ENCODE measurements at places on chromosomes 3 and 15.
A peak's percentile ranks its signal among the peaks of the same experiment; 100 is the strongest.

DNA sequence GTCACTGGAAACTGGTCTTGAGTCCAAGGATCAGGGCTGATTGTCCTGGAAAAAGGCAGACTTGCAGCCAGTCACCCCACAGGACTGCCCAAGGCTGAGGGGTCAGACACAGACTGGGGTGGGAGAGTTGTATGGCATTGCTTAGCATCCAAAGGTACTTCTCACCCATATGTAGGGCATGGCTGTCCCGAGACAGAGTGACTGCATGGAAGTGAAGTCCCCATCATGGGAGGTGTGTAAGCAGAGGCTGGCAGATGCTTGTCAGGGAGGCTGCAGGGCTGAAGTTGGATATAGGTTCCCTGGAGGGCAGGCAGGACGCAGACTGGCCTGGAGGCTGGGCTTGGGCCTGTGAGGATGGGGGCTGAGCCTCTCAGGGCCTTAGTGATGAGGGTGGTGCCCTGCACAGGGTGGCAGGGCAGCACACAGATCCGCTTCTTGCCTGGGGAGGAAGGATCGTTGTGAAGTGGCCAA, 31.1 kb downstream of the PSTPIP1 start:
- no peak for DNase-seq

DNA sequence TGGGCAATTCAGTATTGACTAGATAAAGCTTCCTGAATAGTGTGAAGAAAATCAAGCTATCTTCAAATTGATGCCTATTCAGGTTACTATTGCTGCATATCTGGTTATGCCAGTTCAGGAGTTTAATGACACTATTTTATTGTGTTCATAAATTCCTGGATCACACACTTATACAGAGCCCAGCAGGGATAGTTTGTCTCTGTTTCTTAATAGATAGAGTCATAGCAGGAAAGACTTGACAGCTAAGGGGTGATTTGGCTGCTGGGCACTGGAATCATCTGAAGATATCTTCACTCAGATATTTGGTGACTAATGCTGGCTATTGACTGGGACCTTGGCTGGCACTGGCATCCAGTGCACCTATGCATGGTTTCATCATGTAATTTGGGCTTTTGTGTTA, 187.8 kb downstream of the PYDC2 start:
- no peak for DNase-seq

- no peak for DNase-seq
Observed at GRCh38 chr3:134766290-134766689, 28.8 kb upstream of the EPHB1 start.

- DNase-seq, result no peak
Observed at GRCh38 chr15:70447521-70447920, 315.8 kb downstream of the UACA start.

- DNase-seq, result no peak
Observed at GRCh38 chr15:71679793-71680353, 130.5 kb upstream of the NR2E3 start.

- no peak for DNase-seq
Observed at GRCh38 chr15:45441686-45442085, 63.3 kb upstream of the GATM start.

DNA sequence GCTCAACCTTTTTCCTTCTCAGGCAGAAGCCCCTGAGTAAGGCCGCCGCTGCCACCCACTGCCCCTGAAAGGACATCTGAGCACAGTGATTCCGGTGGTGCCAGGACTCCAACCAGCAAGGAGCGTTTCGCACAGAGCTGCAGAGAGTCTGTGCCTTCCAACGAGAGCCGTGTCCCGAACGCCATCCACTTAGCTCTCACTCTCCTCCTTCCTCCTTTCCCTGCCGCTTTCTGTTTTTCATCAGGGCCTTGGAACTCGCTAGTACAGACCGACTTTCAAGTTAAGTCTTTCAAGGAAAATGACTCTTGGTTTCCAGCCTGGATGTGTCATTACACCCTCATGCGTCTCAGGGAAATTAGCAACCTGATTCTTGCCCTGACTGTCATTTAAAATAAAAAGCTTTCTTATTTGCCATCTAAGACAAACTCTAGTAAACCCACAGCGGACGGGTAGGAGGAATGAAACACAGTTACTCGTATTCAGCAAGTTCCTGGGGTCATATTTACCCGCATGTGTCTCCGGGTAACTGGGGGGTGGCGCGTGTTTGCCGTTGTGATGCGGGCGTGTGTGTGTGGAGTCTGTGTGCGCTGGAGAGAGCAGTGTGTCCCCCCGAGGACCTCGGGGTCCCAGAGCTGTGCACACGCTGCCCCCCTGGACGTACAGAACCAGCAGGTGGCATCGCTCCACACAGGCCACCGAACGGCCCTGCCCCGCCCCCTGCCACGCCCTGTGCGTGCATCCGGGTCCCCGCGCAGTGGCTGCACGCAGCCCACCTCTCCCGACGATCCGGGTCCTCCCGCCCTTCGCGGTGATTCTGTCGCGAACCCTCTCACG, 30.4 kb upstream of the ALDH1A3 start:
- peak; percentile 56 for DNase-seq

GRCh38 chr15:50075319-50075718, 43.7 kb downstream of the ATP8B4 start:
- no peak for DNase-seq
